ENCODE measurements at places on chromosomes 7 and 10.

DNA sequence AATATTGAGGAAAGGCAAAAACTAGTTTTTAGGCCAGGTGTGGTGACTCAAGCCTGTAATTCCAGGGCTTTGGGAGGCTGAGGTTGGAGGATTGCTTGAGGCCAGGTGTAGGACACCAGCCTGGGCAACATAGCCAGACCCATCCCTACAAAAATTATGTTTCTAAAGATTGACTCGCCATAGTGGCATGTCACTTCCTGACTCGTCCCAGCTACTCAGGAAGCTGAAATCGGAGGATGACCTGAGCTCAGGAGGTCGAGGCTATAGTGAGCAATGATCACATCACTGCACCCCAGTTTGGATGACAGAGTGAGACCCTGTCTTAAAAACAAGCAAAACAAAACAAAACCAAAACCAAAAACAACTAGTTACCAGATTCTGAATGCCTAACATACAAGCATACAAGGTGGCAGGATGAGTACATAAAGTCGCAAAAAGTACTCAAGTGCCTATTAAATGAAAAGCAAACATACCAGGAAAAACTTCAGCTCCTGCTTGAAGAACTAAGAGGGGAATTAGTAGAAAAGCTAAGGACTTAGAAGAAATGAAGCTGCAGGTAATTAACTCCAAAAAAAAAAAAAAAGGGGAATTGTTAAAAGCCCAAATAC lies 14.1 kb downstream of the ZNF398 start:
- DNase-seq = peak; percentile 15

DNA sequence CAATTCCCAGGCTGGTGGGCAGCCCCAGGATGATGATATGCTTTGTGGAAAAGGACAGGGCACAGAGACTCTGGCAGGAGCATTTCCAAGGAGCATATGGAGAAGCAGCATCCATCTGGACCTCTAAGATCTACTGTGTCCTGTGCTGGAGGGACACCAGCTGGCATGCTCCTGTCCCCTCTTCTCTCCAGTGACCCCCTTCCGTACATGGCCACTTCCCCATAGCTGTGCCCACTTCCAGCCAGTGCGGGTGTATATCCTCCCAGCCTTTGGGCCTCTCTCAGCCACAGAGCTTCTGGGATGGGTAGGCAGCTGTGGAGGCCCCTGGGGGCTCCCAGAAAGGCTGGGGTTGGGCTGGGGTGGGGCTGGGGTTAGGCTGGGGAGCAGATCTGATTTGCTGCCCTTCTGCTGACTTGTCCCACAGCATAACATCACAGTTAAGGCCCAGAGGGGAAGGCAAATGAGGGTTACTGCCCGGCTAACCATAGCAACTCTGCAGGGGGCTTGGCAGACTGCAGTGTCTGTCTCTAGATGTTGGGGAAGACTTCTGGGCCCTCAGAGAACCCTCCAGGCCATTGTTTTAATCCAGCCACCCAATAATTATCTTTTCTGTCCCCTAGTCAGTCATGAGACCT lies 6.3 kb downstream of the NPFFR1 start:
- no peak for DNase-seq

DNA sequence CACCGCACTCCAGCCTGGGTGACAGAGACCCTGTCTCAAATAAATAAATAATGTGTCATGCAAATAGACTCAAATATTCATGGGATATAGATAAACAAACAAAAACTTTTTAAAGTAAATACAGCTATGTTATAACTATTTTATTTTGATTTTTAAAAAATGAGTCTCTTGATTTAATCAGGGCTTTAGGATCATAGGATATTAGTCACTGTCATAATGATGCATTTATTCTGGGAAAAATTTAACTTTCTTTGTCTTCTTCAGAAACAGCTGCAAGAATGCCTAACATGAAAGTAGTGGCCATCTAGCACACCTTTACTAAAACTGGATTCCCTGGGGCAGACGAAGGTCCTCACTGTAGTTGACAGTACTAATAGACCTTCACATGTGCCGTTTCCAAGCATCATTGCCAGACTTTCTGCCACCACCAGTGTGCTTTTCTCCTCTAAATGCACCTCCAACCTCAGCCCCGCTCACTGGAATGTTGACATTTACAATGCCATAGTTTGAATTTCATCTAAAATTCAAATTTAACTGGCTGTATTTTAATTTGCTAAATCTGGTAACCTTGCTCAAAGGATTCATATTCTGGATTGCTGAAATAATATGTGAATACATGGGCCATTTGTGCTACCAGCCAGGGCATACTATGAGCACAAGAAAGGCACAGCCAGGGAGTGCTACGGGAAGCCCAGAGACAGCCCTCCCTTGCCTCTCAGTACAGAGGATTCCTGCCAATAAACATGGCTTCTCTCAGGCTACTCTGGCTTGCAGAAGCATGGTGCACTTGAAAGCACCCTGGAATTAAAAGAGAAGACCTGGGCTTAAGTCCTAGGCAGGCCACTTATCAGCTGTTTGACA lies 63.4 kb upstream of the ADO start:
- no peak for DNase-seq

- no peak for DNase-seq
These were observed 677.1 kb downstream of the PARD3 start for GRCh38 chr10:34137955-34138354.

DNA sequence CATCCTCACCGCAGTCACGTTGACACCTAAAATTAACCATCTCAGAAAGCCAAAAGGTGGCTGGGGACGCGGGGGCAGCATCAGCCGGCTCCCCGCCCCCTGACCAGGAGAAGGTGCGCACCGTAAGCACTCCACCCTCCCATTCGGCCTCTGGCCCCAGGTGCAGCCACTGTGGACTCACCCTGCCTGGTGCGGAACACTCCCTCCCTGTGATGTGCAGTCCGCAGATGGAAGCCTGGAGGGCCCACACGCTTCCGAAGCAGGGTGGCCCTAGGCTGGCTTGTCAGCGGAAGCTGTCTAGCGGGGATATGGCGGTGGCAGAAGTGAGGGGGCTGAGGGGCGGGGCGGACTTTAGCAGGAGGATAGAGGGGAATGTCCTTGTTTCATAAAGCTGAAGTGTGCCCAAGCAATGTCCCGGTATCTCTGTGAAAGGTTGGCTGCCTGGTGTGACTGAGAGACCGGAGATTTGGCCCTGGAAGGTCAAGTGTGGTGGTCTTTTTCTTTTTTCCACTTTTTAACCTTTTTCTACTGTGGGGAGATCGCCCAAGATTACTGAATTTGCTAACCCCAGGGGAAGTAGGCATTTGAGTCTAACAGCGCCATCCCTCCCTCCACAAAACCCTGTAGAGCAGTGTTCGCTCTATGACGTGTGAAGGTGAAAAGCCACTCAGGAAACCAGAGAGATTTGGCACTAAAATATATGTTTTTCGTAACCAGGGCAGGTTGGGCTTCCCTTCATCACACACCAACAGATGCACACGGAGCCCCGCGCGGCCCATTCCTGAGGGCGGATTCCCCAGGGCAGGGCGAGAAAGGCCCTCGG lies 74.7 kb downstream of the CXCL12 start:
- DNase-seq = no peak

Data from activated CD4-positive, alpha-beta T cell treated with anti-CD3 and anti-CD28 coated beads, Interleukin-2, Interleukin-4, amounts not matched to agents 100 ng/mL and 50 ng/mL, durations not matched to agents 16 hours and 8 hours (primary cell).